ENCODE measurements at places on chromosomes 12 and 14.

DNA sequence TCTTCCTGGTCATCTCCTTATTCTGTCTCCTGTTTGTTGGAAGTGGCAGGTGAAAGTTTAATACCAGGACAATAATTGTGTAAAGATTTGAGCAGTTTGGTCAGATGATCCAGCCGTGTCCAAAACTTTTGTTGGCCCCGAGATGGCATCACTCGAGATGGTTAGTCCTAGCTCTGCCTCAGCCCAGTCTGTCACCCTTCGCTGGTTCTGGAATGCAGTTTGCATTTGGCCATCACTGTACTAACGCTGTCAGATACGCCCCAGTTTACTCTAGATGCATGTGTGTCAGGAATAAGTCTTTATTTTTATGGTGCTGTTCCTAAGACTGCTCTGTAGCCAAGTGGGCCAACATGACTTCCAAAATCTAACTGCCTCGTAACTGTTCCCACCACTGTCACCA lies 79.6 kb downstream of the MOK start:
- no peak for ATAC-seq

DNA sequence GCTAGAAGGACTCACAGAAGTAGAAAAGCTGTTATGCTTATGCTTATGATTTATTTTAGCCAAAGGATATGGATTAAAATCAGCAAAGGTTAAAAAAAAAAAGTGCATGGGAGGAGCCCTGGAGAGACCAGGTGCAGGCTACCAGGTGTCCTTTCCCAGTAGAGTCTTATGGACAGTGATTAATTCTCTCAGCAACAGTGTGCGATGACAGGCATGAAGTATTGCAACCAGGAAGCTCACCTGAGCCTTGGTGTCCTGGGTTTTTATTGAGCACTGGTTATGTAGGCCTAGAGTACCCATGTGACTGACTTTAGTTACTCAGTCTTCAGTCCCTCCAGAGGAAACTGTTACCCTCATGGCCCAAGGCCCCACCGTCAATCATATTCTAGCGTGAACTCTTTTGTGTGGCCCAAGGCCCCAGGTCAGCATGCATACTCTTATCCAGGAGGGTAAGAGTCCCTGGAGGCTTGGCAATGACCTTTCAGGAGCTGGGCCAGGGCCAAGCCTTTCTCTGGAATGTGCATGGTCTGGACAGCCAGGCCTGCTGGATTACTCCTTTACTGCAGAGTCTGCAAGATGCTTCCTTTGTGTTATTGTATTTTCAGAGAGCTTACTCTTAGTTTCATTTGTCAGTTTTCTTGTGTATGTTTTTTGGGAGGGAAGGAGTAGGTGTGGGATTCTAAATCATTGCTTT lies 69.6 kb upstream of the RD3L start:
- ATAC-seq = no peak

GRCh38 chr12:92945659-92946220 lies 16.6 kb upstream of the EEA1 start:
- ATAC-seq = no peak

- no peak for ATAC-seq
Observed at GRCh38 chr14:102927878-102928411, 5.5 kb downstream of the AMN start.

- ATAC-seq = peak; percentile 61
Observed at GRCh38 chr14:52833891-52834290, 42.5 kb upstream of the GNPNAT1 start.

DNA sequence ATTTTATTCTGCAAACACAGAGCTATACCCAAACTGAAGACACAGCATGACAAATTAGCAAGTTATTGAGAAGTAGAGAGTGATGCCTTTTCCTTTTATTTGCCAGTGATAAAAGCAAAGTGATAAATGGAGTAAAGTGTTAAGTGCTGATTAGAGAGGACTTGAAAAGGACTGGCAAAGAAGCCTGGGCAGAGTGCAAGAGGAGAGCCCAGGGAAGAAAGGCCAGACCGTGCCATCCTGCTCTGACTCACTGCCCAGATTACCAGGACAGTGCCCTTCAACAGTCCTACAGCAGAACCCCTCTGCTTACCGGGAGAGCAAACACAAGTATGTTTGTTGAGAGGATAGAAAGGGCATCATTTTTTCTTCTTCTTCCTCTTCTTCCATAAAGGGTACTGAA lies 106.5 kb downstream of the ETV6 start:
- ATAC-seq = peak; percentile 83

DNA sequence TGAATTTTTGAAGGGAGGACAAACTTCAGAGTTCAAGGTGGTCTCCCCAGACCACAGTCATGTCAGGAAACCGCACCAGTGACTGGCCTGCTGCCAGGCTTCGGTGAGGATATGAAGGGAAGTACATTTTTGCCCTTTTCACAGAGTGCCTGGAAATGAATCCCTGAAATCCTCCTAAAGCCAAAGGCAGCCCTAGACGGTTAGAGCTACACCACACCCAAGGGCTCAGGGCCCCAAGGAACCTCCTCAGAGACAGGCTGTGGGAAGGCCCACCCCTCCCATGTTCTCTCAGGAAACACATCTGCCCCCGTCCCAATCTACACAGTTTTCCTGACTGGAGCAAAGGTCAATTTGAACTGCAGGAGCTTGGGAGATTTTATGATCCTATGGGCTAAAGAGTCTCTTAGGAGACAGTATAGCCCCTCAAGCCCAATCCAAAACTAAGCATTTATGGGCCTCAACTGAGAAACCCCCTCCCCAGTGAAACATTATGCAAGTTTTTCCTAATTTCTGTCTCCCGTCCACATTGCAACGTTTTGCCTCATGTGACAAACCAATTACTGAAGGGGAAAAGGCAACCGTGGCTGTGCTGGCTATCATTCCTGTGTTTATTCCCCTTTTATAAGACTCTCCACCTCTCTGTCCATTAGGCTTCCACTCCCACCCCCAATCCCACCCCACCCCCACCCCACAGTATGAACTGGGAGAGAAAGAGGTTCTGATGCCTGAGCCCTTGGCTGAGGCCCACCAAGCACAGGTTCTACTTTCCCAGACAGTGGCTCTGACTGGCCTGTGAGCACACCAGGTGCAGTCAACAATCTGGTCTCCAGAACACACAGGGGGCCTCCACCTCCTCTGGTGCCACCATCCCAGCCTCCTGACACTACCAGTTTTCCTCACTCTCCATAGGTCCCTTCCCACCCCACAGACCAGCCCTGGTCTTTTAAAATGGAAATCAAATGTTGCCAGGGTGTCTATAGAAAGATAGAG lies 9.6 kb upstream of the RNASE1 start:
- ATAC-seq = no peak

GRCh38 chr14:60116181-60116580 lies 24.5 kb downstream of the PCNX4 start:
- no peak for ATAC-seq

- ATAC-seq = no peak
Observed at GRCh38 chr14:70884595-70885342, 22.5 kb upstream of the PCNX1 start.

DNA sequence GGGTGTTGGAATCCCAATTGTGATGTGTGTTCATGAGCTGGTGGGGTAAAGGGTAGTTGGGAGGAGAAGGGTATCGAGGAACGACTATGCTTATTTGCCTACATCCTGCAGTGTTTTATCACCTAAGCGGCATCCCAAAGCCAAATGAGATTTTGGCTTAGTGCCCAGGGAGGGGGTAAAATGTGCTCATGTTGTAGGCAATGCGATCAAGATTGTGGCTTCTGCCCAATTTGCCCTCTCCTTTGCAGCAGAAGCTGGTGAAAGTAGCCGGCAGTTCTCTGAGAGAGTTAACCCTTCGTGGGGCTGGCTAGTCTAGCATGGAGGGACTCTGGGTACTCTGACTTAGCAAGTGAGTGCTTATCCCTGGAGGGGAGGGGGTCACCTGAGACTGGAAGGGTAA lies 753 bp downstream of the RPH3A start:
- no peak for ATAC-seq

DNA sequence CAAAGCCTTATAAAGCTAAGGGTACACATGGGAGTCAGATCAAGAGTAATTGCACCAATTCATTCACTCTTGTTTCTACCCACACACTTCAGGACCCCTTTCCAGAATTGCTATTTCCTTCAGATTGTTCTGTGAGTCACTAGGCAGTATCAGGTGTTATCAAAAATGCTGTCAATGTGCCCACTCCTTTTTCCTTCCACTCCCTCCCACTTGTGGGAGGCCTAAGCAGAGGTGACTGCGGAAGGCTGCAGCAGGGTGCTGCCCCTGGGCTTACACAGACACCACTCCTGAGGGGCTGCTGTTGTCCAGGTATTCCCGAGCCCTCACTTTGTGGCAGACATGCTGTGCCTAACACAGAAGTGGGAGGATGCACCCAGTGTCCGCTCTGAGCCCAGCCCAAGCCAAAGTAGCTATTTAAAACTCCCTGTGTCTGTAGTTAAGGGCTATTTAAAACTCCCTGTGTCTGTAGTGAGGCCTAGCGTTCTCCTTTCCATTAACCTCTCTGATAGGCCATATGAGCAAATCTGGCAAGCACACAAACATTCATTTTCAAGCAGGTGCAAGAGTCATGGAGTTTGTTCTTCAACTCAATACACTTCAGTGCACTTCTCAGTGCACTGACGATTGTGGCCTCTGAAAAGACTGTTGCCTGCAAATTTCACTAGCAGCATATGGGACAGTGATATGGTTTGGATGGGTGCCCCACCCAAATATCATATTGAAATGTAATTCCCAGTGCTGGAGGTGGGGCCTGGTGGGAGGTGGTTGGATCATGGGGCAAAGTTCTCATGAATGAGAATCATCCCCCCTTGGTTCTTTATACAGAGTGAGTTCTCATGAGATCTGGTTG lies 117.8 kb downstream of the PHLDA1 start:
- no peak for ATAC-seq

DNA sequence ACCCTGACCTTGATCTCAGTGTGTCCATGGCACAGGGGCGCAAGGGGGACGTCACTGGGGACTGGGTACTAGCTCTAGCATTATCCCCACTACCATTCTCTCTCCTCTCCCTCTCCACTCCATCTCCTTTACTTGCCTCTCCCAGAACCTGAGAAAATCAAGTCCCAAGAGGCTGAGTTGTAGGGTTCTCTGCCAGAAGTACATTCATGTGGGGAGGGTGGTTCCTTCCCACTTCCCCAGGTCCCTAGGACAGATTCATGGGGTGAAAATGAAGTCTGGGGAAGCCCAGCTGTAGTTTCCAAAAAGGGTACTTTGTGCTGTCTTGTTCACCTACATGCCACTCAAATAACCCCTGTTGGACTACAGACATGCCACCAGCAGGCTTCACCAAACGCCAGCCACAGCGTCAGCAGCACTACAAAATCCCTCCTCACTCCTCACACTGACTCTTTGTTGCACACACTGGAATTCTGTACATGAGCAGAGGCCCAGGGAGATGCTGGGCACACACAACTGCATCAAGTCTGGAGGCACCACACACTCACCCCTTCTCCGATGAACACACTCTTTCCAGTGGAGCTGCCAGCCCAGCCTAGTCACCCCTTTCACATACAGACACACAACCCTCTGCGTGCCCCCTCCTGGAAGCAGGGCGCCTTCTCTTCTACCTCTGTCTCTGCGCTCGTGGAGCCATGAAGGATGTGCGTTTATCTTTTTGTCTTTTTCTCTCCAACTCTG lies 6.9 kb downstream of the RARG start:
- no peak for ATAC-seq

DNA sequence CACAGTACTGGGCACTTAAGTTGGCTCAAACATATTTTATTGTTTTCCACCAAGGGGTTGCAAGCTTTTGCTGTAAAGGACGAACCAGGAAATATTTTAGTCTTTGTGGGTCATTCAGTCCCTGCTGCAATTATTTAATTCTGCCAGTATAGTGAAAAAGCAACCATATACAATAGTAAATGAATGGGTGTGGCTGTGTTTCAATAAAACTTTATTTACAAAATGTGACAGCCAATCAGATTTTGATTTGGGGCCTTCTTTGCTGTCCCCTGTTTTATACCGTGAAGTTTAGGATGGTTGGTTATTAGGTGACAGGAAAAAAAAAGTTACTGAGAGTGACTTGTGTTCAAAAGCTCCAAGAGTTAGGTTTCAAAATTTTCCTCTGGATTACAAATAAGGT lies 956.4 kb downstream of the AACS start:
- ATAC-seq = no peak

DNA sequence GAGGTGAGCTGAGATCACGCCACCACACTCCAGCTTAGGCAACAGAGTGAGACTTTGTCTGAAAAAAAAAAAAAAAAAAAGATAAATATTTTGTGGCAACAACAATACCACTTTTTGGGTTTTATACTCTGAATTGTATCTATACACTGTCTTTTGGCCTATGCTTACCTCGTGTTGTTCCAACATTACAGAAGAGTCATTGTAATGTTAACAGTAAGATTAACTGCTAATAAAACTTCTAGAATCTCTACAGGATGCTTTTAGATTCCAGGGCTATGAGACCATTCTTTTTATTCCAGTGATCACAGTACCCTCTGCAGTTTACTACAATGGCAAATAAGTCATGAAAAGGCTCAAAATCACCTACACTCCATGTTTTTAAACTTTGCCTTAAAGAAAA lies 11.6 kb downstream of the IFT81 start:
- no peak for ATAC-seq
